Sciatic nerve (tissue), 2 donors: ENCODE measurements at places on chromosomes 2 and 18. TPM values are rescaled to one million over a fixed set of nuclear protein-coding genes. Genes with fewer than 3 reads are reported as not detected.

IL37 gene
- total RNA-seq: not detected

TUBA4B gene
- total RNA-seq: not detected

DNA sequence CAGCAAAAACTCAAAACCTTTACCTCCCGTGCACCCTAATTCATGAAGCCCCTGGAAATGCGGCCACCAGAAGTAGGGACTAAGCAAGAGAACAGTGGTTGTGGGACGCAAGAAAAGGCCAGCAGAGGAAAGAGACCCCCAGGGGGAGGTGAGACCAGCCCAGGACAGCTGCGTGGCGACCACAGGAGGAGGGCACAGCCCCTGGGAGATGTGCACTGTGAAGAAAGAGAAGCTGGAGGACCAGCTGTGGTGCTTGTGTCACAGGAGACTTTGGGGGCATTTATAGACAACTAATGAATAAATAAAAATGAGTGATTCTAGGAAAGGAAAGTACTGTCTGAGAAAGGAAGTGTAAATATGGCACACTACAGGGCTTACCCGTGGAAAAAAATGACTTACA is 263.8 kb downstream of the EIPR1 start:
- no peak for DNase-seq

DNA sequence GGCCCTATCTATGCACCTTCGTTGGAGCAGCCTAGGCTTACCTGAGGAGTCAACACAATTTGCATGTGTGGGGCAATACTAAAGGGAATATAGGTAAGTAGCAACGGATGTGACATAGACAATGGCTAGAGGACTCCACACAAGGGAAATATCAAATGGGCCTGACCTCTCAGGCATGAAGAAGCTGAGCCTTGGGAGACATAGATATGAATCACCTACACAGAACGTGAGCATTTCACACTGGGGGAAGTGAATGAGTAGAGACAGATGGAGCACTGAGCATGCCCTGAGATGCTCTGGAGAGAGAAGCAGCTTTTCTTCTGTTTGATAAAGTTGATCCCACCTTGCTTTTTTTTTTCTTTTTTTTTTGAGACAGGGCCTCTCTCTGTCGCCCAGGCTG is 97.9 kb downstream of the ATL2 start:
- DNase-seq: no peak

DNA sequence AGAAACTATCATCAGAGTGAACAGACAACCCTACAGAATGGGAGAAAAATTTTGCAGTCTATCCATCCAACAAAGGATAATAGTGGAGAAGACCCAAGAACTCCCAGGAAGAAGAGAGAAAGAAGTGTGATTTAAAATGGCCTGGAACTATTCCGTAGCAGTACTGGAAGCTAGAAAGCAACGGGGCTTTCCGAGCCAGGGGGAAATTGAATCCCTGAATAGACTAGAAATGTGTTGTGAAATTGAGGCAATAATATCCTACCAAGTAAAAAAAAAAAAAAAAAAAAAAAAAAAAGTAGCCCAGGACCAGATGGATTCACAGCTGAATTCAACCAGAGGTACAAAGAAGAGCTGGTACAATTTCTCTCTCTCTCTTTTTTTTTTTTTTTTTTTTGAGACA is 69.3 kb downstream of the FARP2 start:
- no peak for DNase-seq

DNA sequence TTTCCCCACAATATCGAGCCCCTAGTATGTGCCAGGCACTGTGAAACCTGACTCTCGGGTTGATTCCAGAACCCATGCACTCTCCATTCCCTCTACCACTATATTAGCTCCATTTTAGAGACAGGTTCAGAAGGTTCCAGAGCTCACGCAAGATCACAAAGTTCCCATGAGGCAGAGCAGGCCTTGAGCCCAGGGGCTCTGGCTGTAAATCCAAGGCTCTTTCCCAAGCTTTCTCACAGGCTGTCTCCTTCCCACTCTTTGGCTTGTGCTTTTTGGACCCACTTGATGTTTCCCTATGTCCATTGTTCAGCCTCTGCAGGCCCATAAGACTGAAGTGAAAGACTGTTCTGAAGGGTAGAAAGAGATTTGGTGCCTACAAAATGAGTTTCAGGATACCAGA is 15.7 kb downstream of the KIAA2012 start:
- DNase-seq: no peak

DNA sequence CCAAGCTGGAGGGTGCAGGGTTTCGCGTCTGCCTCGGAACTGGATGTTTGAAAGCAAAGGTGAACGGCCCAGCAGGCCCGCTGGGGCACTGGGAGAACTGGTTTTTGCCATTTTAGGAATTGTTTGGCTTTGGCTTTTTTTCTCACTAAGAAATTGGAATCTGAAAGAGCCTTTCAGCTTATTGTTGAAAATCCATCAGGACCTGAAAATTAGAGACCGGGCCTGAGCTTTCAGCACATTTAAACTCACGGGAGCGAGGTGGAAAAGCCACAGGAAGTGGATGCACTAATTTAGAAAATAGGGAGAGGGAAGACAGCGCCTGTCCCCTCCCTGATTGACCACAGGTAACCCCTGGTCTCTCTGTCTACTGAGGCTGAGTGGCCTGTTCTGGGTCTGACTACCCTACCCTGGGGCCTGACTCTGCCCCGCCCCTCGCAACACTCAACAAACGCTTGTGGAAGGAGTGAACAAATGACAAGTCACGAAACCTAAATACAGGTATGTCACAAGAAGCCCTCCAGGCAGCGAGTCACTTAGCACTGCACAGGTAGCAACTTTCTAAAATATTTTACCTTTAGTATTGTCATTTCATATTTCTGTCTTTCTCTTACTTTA is 100.3 kb upstream of the MBOAT2 start:
- no peak for DNase-seq

DNA sequence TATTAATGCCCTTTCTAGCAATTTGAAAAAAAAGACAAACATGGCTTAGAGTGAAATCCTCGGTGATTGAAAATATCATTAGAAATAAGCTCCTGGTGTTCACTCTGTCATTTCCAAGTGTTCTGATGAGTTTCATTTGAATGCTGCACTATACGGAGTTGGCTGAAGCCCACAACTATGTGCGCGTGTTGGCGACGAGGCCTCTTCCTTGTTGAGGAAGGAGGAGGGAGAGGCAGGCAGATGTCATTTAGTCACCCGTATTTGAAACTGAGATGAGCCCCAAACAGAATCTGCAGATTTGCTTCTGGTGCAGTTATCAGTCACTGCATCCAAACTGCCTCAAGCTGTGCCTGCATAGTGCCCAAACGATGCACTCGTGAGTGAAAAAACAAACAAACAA is 23.5 kb upstream of the SKOR2 start:
- DNase-seq: no peak
